ENCODE measurements at places on chromosomes 13 and 19.
A peak's percentile ranks its signal among the peaks of the same experiment; 100 is the strongest.

GRCh38 chr19:7705387-7706187, 3.7 kb upstream of the FCER2 start:
- DNase-seq, result no peak

DNA sequence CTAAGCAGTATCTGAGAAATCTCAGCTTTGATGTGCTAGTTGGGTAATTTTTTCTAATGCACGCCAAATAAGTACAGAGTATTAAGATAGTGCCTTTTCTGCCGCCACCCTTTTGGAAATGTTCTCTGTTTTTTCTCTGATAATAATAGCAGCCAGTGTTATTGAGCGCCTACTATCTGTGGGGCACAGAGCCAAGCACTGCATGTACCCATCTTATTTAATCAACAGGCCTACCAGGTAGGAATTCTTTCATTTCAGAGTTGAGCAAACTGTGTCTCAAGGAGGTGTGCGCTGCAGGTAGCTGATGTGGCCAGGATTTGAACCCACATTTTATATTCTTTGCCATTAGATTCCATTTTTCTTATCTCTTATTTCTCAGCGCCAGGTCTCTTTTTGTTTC, 1.4 kb downstream of the EPN1 start:
- DNase-seq, result peak; percentile 17

- DNase-seq, result no peak
Observed at GRCh38 chr19:17942181-17942580, 9.4 kb downstream of the CCDC124 start.

DNA sequence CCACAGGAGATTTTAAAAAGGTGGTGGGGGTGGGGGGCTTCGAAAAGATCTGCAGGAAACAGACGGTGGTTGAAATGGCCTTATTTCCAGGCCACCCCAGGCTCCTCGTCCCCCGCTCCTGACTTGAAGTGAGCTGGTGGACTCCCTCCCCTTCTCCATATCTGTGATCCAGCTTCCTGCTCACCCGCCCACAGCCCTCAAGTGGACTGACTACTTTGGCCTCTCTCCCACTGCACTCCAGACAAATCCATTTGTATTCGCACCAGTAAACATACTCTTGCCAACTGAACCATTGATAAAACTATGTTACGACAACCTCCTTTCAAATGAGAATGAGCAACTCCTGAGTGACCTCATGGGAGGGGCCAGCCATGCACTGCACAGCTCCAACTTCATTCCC, 259.5 kb downstream of the COL4A1 start:
- DNase-seq, result peak; percentile 90

- peak; percentile 42 for DNase-seq
Observed at GRCh38 chr19:17078036-17078919, 2.7 kb downstream of the MYO9B start.

- DNase-seq, result no peak
Observed at GRCh38 chr13:108708921-108709320, 79.5 kb downstream of the MYO16 start.

GRCh38 chr19:40279761-40280607, 5.2 kb downstream of the AKT2 start:
- no peak for DNase-seq

DNA sequence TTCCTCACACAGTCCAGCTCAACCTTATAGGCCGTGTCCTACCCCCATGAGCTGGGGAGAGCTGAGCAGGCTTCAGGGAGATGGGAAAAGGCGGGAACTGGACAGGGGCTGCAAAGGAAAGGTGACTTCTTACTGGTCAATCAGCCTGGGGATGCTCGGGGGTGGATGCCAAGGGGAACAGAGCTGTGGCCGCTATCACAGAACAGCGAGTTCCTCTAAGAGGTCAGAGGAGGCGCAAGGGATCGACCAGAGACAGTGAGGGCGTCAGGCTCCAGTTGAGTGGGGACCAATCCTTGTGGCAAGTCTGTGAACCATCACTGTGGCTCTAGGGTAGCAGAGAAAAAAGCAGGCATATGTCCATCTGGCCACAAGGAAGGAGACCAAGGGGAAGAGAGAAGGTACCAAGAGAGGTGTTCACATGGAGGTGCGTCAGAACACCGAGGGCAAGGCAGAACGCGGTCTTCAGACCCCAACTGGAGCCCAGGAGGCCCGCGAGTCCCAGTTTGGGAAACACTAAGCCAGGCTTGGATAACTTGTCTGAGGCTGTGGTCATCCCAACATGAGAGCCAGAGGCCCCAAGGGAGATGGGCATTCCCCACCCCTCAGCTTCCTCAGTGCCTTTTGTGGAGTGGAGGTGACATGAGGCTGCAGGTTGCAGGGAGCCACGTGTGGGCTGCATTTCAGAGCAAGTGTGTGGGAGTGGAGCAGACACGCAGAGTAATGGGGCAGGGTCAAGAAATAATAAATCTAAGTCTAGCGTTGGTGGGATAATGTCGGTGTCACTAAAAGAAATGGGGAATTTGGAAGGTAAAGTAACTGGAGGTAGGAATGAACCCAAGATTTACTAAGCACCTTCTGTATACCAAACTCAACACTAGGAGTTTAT, 3.9 kb downstream of the F10 start:
- DNase-seq, result no peak

DNA sequence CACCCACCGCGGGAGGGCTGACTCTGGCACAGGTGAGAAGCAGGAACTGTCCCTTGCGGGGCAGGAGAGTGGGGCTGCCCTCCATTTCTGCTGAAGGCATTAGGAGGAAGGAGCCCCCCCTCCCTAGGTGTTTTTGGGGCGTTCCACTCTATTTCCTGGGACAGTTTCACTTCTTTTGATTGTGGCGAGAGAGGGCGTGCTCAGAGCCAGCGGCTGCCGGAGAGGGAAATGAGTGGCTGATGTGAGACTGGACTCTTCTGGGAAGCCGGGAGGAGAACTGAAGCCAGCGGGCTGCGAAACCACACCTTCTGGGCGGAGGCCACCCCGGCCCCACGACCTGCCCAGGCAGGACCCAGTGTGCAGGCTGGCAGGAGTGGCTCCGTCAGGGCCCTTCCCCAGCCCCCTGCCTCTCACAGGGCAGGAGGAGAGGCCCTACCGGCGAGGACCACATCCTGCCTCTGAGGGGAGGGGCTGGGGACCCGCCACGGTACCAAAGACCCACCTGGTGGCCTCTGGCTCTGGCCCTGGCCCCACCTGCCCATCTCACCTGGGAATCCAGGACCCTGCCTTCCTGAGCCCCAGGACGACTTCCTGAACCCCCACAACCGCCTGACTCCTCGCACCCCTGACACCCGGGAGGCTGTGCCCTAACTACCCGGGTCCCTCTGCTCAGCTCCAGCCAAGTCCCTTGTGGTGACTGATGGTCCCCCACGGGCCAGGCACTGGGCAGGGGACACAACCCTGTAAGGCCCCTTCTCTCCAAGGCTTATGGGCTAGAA, 25.9 kb downstream of the MPND start:
- peak; percentile 34 for DNase-seq

DNA sequence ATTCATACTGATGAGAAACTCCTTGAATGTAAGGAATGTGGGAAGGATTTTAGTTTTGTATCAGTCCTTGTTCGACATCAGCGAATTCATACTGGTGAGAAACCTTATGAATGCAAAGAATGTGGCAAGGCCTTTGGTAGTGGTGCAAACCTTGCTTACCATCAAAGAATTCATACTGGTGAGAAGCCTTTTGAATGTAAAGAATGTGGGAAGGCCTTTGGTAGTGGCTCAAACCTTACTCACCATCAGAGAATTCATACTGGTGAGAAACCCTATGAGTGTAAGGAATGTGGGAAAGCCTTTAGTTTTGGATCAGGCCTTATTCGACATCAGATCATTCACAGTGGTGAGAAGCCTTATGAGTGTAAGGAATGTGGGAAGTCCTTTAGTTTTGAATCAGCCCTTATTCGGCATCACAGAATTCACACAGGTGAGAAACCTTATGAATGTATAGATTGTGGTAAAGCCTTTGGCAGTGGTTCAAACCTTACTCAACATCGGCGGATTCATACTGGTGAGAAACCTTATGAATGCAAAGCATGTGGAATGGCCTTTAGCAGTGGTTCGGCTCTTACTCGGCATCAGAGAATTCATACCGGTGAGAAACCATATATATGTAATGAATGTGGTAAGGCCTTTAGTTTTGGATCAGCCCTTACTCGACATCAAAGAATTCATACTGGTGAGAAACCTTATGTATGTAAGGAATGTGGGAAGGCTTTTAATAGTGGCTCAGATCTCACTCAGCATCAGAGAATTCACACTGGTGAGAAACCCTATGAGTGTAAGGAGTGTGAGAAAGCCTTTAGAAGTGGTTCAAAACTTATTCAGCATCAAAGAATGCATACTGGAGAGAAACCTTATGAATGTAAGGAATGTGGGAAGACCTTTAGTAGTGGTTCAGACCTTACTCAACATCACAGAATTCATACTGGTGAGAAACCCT, 26.6 kb downstream of the ZNF345 start:
- DNase-seq, result no peak

DNA sequence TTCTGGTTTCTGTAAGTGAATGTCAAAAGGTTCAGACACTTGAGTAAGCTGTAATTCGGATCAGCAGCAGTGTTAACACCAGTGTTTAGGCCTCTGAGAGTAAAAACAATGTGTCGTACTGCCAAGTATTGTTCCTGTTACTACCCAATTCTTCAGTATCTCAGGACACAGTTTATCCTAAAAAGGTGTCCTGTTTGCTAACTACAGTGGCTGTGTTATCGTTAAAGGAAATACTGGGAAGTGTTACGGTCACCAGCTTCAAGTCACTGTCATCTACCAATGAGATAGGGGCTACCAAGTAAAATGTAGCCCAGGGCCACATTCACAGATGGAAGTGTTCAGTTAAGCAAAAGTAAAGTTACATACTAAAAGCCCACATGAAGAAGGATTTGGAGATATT, 2.3 kb upstream of the UPF3A start:
- DNase-seq, result no peak

DNA sequence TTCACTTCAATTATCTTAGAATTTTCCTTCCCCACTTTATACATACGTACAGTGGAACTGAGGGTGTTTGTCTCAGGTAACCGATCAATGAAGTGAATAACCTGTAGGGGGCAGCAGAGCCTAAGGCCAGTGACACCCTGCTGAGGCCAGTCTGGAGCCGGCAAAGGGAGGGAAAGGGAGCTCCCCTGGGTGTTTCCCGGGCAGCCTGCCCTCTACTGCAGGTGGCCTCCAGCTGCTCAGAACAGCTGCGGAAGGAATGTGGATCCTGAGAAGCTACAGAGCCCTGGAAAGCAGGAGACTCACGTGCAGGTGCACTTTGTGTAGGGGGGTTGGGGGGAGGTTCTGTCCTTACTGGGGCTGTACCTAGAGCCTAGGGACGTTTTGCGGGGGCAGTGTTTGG, 832 bp upstream of the ZNF491 start:
- DNase-seq, result peak; percentile 78

GRCh38 chr19:38920602-38921419, 8.8 kb upstream of the CCER2 start:
- DNase-seq, result no peak

DNA sequence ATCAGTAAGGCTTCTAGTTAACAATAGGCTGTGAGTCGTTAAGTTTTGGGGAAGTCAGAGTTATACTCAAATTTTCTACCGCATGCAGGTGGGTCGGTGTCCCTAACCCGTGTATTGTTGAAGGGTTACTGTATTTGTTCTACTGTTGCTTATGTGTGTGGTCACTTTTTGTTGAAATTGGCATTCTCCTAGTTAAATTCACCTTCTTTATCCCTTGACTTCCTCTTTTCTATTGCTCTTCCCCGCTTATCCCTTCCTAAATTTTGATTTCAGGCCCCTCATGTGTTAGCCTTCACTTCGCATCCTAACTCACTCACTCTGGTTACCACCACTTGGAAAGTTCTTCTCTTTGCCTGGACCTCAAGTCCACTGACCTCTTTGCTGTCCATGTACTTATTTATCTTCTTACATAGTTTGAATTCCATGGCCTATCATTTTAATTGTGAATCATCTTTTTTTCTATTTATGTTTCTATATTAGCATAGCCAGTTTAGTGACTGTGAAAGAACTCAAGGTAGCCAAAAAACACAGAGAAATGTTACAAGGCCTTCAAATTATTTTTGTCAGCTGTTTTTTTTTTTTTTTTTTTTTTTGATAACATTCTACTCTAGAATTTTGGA, 52.9 kb downstream of the NDFIP2 start:
- peak; percentile 48 for DNase-seq

- DNase-seq, result no peak
Observed at GRCh38 chr13:97067017-97067895, 73.0 kb upstream of the OXGR1 start.

DNA sequence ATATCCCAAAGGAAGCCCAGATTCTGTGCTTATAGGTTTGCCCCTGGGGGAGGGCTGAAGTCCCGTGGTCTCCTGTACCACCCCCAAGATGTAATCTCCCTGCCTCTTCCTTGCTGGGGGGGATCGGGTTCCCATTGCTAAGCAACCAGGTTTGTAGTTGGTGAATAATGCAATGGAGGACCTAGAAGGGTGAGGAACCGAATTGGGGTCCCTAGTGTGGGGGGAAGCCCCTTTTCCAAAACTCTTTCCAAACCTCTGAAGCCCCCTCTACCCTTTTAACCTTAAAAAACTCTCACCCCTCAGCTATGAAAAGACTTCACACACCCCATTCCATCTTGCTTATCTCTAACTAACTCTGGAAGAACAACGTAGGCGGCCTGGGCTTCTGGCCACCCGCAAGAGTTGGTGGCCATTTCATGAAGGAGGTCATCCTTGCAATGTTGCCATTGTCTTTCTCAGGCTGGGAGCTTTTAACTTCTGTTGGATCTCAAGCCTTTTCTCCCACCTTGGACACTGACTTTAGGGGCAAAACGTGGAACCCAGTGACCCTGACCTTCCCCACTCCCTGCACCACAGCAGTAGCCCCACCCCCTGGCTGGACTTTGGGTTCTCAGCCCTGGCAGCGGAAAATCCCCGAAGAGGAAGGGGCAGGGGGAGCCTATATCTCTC, 661 bp downstream of the PALM3 start:
- DNase-seq, result no peak

DNA sequence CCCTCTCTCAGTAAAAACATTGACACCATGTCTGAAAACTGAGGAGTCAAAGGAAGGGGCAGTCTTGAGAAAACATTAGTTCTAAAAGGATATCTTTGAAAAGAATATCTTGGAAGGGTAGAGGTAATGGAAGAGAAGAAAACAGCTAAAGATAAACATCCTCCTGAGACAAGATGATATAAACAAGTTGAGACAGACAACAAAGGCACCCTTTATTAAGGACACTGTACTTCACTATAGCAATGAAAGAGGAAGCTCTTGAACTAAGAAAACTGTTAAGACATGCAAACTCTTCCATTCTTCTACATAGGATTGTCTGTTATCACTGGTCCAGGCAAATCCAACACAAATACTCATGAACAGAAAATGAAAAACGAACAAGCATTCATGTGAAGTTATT, 46.3 kb downstream of the MTMR6 start:
- DNase-seq, result no peak

DNA sequence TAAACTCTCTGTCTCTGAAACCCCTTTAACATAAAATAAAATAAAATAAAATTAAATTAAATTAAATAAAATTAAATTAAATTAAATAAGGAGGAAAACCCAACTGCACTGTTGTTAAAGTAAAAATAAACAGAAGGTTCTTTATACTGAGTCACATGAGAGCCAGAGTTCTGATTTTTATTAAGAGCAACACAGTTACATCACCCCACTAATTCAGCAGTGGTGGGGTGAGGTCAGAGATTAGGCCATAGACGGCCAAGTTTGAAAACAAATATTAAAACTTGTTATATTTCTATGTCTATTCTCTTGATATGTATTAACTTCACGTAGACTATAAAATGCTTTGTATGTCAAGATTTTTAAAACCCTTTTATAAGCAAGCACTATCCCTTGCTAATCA, 59.5 kb downstream of the MYCBP2 start:
- peak; percentile 82 for DNase-seq

- DNase-seq, result no peak
Observed at GRCh38 chr13:113631341-113632095, 26.5 kb downstream of the ATP4B start.

- DNase-seq, result no peak
Observed at GRCh38 chr19:21603431-21604231, 98.2 kb downstream of the ZNF429 start.

Data from iris pigment epithelial cell (primary cell).